ENCODE measurements at places on chromosomes 5 and 9.

DNA sequence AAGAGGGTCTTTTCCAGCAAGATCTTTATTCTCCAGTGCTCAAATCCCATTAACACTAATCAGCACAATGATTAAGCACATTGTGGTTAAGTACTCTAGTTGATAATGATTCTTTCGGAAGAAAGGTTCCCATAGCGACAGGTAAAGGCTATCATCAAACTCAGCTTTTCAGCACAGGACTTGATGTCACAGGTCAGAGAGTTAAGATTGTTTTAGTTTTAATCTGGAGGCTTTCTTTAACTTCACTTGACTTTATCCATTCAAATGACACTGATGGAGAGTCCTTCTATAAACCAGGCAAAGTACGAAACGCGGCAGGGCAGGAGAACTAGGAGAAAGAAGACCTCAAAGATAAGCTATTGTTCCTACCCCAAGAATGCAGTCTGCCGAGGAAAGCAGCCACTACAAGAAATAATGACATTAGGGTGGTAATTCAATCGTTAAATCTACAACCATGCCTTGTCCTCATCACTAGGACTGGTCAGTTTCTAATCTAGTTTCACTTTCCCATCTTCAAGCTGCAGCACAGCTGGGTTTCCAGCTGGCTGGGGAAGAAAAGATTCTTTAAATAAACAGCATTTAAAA is 4.6 kb downstream of the NRG2 start:
- DNase-seq = no peak

DNA sequence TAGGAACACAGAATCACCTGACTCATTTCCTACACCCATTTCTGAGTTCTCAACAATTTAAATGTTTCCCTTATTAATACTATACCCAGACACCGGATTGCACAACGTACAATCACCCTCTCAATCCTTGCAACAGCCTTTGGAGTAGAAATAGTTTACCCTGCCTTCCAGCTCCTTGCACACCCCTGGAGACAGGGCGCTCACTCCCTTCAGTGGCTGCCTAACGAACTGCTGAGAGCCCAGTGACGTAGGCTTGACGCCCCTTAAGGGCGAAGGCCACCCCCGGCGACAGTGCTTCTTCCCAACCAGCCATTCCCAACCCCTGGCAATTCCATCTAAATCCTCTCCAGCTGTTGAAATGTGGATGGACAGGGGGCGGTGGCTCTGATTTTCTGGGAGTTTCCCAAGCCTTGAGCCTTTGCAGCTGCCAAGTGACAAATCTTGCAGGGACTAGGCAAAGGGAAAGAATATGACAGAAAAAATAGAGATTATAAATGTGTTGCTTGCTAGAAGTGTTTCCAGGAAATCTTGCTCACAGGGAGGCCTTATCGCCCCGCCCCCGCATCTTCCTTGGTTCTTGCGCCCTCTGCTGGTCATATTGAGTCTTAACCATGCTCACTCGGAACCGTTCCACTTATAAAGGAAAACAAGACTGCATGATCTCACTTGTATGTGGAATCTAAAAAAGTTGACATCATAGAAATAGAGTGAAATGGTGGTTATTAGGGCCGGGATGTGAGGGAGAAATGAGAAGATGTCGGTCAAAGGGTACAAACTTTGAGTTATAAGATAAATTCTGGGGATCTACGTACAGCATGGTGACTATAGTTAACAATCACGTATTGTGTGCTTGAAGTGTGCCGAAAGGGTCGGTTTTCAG is 7.6 kb upstream of the BARX1 start:
- DNase-seq = peak; percentile 84

GRCh38 chr9:31519424-31519823 is 865.0 kb upstream of the ACO1 start:
- no peak for DNase-seq

DNA sequence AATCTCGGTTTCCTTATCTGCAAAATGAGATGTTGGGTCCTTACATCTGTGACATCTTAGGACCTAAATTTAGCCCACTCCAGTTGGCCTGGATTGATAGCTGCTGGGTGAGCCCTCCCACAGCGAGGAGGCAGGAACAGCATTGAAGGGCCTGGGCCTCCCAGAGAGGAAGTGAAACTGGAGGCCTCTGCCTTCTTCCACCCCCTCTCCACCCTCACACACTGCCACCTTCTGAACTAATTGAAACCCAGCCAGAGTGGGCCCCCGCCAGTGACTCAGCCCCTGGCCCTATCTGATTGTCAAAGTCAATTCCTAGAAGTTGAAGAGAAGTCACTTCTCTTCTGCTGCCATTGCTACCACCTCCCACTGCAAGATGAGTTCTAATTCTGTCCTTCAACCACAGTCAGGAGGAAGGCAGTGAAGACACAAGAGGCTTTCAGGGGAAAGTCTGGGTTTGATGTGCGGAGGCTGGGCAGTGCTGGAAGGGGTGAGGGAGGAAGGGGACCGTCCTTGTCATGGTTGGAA is 55.2 kb upstream of the NEK6 start:
- peak; percentile 91 for DNase-seq

DNA sequence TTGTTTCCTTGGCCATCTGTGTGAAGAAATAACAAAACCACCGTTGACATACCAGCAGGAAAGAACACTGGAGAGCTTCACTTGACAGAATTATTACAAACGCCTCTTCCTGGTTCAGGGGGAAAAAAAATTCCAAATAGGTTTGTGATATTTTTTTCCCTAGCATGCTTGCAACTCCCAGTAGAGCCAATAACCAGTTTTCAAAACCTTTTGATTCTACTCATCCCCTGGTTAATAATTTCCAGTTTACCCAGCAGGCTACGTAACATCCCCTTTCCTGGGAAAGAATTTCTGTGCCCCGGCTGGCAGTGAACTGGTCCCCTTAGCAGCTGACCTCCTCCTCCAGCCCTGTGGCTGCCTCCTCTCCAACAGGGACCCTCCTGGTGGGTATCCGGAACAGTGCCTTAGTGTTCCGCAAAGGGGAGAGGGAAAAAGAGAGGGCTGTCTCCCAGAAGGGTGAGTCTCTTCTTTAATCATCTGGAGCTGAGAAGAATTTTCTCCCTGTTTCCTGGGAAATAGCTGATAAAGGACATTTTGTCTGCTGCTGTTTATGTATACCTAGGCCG is 72.8 kb upstream of the BOD1 start:
- no peak for DNase-seq

DNA sequence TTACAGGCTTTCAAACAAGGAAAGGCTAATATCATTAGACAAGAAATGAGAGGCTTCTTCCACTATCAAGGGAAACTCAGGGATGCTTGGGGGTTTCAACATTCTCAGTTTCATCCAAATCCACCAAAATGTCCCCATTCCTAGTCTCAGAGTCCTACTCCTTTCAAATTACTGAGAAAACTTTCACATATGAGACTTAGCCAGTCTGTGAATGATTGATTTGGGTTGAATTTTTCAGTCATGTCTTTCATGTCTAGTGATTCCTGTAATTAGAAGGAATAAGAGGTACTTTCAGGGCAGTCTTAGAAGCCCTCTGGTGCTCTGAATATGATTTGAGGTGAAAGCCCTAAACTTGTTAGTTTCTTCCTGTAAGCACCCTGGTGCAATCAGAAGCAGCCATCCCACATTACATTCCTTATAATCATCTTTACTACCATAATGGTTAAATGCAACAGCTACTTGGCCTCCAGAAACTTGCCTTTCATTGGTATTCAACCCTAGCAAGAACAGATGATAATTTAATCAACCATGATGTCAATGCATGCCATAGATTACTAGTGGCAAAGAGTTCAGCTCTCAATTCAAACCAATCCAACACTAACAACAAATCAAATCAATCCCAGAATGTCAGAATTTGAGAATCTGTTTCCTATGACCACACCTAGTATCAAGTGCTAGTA is 50.7 kb upstream of the RIC1 start:
- no peak for DNase-seq

DNA sequence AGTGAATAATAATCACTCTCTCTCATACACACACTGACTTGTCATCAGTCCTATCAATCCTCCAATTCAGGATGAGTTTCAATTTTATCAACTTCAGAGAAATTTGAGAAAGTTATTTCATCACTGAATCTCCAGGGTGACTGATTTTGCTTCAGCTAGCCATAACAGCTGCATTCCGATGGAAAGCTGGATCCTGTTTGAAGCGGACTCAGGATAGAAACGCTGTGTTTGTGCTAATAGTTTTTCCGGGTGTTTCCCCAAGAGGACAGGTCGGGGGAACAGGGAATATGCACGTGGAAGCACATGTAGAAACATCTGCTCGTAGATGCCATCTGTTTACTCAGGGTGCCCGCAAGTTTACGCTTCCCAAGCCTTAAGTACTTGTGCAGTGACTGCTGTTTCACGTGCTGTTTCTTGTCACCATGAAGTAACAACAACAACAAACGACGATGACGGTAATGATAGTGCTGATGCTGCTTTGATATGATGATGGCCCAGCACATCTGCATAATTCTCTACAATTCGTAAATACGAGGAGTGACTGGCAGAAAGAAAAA is 263.7 kb upstream of the DAPK1 start:
- DNase-seq = no peak

GRCh38 chr5:61498121-61498520 is 166.1 kb downstream of the ZSWIM6 start:
- DNase-seq = no peak

- no peak for DNase-seq
These were observed 13.9 kb upstream of the ANXA6 start for GRCh38 chr5:151171529-151171928.

DNA sequence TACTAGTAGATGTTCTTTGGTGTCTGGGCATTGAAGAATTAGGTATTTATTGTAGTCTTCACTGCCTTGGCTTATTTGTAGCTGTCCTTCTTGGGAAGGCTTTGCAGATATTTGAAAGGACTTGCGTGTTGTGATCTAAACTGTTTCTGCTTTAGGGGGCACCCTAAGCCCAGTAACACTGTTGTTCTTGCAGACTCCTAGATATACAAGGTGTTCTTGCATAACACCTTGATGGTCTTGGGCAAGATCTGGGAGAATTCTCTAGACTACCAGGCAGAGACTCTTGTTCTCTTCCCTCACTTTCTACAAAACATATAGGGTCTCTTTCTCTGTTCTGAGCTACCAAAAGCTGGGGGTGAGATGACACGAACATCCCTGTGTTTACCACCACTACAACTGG is 179.1 kb downstream of the FAM170A start:
- DNase-seq = no peak

- DNase-seq = no peak
These were observed 2.9 kb upstream of the FNBP1 start for GRCh38 chr9:130045725-130046450.

GRCh38 chr9:131876486-131876885 is 136.6 kb upstream of the RAPGEF1 start:
- no peak for DNase-seq

DNA sequence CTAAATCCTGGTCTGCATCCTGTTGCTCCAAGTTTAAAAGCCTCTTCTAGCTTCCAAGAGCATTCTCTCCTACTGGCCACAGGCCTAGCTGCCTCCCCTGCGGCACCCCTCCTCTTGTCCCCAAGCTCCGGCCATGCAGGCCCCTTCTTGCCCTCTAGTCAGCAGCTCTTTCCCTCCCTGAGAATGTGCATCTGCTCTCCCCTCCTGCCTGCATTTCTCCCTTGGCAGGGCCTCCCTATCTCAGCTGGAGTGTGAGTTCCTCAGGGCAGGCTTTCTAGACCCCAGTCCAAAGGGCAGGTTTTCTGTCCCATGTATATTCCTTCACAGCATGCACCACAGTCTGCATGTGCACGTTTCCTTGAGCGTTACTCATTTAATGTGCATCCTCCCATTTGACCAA is 24.6 kb upstream of the BARX1 start:
- no peak for DNase-seq

- peak; percentile 66 for DNase-seq
These were observed 745 bp downstream of the GADD45G start for GRCh38 chr9:89605465-89606048.

DNA sequence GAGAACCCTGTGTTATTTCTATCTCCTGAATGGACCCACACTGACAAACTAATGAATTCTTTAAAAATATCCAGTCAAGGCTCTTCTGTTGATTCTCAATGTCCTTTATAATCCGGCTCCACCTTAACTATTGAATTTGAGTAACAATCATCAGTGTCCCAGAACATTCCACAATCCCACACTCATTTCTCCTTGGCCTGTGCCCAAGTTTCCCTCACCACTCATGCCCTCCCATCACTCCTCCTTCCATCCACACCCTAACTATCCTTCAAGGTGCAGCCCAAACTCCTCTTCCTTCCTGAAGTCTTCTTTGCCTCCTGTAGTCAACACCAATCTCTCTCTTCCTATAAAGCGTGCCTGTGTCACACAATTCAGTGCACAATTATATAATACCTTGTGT is 106.1 kb downstream of the NUDT12 start:
- DNase-seq = no peak

GRCh38 chr9:73151653-73152542 is at the start of gene ANXA1:
Gene ANXA1 (plus strand): TSS chr9:73151865. CDS start chr9:73158536, 6,671 bp downstream.
- DNase-seq = no peak

- DNase-seq = no peak
These were observed 46.7 kb downstream of the RASGEF1C start for GRCh38 chr5:180162304-180162661.

DNA sequence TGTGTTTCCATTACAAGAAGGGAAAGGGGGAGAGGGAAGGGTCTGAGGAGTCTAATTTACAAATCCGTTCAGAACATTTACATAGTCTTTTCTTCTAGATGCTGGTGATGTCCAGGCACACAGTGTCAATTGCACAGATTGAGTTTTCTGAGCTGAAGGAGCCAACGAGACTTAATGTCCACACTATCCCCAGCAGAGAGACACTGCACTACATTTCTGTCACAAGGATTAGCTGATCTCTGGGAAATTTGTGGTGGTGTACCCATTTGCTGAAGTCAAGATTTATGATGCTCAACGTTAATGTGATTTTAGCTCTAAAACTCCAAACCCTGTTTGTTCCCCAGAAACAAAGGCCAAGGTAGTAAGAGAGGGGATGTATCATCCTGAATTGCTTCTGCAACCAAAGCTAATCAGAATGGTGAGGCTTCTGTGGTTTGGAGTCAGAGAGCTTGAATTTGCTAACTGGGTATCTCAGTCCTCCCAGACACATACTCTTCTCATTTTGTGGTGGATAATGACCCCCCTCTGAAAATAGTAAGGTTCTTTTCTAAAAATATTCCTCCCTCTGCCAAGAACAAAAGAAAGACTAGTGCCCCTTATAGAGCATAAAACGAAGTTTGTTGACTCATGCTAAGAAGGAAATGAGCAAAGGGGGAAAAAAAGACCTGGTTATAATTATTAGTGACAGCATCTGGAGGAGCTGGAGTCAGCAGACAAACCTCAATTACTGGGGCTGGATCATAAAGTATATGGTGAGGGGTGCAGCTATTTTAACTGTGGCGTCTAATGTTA is 416.9 kb downstream of the PSAT1 start:
- DNase-seq = no peak

Data from activated CD4-positive, alpha-beta T cell treated with anti-CD3 and anti-CD28 coated beads, Interleukin-2, amount 50 U/mL, for 48 hours (primary cell).